ENCODE measurements at places on chromosomes 6 and 20.

DNA sequence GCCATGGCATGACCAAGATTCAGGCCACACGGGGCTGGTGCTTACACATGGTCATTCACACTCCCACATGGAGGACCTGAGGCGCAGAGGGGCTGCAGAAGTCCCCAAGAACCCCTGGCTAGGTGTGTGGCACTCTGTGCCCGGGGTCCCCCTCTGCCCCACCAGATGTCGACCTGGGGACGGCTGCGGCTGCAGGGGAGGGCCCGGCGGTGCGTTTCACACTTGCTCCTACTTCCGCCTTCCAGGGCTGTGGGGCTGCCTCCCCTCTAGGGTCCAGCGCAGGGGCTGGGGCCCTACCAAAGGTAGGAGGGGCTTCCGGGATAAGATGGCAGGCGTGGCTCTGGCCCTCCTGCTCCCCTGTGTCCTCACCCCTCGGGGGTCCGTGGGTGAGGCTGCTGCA is 81.1 kb upstream of the SLCO4A1 start:
- DNase-seq = no peak

DNA sequence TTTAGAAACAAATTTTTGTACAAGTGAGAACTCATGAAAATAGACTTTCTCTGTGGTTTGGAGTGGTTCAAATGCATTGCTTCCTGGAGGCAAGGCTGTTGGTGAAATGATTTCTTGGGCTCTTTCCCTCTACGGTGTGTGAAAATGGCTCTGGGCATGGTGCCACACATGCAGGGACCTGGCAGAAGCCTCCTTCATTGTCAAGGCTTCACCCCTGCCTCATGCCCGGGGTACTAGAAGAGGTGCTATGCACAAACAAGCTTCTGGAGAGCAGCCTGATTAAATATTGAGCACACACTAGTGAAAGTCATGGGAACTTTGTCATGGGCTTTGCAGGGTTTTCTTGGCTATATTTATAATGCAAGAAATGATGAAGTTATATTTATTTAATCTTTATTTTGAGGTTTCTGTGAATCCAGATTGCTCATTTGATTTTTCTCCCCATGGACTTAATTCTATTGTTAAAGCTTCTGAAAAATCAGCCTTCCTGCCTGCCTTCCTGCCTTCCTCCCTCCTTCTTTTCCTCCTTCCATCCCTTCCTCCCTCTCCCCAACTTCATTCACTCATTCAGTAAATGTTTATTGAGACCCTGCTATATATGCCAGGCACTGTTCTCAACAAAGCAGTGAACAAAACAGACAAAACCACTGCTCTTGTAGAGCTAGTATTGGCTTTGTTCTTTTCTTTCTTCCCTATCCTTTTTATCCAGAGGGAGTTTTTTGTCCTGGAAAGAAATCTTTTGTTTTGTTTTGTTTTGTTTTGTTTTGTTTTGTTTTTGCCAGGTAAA is 21.0 kb downstream of the C6orf89 start:
- no peak for DNase-seq

DNA sequence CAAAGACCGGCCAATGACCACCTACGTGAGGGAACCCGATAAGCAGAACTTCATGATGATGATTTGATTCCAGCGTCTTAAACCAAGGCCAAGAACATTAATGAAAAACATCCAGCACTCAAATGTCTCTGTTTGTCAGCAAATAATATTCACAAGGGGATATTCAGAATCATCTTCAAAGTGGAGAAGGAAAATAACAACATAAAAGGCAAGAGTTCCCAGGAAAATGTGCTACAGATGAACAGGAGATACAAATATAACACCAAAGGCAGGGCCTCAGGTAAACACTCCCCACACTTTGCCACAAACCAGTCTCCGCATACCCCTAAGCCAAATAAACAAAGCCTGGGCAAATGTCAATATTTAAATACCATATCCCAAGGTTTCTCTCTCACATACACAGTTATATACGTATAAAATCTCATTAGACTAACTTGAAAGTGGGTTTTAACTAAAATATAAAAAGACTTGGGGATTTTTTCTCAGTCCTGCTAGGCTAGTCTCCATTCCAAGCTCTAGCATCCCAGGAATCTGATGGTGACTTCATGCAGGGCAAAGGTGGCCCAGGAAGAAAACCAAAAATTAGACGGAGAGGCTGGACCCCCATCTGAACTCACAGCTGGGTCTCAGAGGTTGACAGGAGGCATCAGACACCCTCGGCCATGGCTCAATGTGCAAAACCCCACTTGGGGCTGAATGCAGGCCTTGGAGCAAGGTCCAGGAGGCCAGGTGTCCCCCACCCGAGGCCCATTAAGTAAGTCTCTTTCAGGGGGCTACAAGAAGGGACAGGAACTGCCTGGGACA is 32.1 kb downstream of the TRAM2 start:
- DNase-seq = no peak

GRCh38 chr6:35710241-35710847 is 21.6 kb upstream of the FKBP5 start:
- no peak for DNase-seq

GRCh38 chr6:127784468-127784867 is 116.4 kb downstream of the THEMIS start:
- no peak for DNase-seq

DNA sequence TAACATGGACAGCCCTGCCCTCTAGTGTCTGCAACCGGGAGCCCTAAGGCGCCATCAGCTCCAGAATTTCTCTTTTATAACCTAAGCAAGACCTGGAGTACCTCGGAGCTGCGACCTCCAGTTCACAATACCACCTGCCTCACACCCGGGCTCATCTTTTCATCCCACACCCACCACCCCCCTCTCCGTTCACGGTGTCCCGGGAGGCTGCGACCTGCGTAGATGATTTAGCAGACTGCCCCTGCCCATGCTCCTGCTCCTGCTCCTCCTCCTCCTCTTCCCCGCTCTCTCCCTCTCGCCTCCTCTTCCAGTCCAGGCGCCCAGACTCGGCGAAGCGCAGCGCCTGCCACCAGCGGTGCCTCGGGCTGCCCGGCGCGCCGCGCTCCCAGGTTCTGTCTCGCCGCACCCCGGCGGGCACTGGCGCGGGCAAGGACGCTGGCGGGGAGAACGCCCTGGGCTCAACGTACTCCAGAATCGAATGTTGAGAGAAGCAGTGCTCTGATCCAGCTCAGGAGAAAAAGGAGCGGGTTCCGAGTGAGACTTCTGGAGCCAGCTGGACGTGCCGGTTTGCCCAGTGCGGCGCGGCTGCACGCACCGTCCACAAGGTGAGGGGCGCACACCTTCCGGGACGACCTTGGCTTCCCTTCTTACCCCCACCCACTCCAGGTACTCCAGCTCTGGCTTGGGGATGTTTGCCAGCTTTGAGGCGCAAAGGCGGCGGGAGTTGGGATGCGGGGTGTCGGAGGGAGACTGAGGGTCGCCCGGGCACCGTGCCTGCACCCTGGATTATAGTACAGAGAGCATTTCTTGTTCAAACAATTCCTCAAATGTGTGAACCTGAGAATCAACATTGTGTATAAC is at the start of gene HTR1E:
Gene HTR1E (plus strand): TSS at position 310 of the 861 bp plus-strand sequence. CDS start 77,807 bp downstream, outside the sequence.
- no peak for DNase-seq

DNA sequence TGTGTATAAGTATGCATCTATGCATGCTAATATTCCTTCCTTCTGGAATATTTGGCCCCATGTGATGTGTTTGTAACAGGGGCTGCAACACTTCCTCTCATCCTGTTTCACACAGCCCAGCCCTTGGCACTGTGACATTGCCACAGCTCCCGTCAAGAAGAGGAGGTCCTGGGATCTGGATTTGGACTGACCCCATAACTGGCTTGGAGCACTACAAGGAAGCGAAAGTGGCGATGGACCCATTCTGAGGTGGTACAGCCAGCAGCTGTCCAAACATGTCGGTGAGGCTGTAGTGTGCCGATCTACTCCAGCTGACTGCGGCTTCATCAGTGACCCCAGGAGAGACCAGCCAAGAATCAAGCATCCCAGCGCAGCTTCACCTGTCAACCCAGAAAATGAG is 18.2 kb downstream of the SYNDIG1 start:
- DNase-seq = no peak

- no peak for DNase-seq
Observed at GRCh38 chr6:167985911-167986595, 11.4 kb upstream of the KIF25 start.

- no peak for DNase-seq
Observed at GRCh38 chr6:164408868-164409267, 900.5 kb downstream of the C6orf118 start.

DNA sequence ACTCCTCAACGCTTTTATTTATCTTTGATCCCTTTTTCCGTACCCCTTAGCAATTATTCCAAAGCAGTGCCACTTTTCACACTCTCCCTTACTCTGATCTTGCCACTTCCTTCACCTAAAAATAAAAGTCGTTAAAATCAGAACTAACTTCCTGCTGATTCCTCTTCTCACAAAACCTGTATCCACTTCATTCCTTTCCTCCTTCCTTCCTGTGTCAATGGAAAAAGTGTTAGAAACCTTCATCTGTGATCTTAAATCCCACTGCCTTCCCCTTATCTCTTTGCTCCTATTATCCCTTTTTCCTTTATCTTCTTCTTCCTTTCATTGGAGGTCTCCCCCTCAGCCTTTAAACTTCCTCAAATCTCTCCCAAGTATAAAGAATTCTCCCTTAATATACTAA is 49.2 kb downstream of the GOPC start:
- DNase-seq = no peak

DNA sequence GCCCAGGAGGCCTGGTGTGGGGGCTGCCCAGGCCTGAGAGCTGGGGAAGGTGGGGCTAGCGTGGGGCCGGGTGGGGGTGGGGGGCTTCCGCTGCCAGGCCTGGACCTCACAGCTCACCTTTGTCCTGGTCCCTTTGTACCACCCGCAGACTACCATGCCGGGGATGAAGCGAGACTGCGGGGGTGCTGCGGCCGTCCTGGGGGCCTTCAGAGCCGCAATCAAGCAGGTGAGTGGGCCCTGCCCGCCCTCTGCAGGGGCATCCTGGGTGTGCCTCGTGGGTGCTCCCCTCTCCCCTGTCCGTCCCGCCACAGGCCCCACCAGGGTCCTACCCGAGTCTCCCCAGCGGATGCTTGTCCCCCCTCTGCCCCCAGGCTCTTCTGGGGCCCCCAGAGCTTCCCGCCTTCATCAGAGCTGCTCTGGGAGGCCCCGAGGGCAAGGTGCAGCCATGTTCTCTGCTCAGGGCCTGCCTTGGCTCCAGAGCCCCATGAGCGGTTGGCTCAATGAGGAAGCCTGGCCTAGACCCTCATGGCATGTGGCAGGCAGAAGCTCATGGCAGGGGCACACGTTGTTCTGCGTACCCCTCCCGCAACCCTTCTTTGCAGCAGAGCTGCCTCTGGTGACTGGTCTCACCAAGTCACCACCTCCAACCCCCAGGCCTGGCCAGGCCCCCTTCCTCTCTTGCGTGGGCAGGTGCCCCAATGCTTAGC is 14.5 kb downstream of the NPEPL1 start:
- DNase-seq = peak; percentile 29

GRCh38 chr6:92688342-92688741 is 731.0 kb downstream of the EPHA7 start:
- no peak for DNase-seq

GRCh38 chr20:1020614-1021013 is 18.5 kb upstream of the RSPO4 start:
- DNase-seq = no peak

- no peak for DNase-seq
Observed at GRCh38 chr20:62206388-62206775, 13.7 kb downstream of the HRH3 start.

DNA sequence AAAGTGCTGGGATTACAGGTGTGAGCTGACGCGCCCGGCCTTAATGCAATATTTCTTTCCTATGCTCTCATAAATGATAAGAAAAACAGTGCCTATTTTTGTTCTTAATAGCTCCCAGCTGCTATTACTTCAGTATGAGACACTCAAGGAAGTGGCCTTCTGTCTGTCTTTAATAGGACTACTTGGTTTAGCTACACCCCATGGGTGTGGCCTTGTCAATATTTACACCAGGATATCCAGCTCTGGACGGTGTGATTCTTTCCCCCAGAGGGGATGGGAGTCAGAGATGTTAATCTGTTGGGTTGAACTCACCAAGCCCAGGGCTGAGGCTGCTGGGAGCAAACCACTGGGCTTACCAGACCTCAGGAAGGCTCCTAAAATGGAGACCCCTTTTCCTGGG is 134.2 kb downstream of the CEP57L1 start:
- DNase-seq = no peak

DNA sequence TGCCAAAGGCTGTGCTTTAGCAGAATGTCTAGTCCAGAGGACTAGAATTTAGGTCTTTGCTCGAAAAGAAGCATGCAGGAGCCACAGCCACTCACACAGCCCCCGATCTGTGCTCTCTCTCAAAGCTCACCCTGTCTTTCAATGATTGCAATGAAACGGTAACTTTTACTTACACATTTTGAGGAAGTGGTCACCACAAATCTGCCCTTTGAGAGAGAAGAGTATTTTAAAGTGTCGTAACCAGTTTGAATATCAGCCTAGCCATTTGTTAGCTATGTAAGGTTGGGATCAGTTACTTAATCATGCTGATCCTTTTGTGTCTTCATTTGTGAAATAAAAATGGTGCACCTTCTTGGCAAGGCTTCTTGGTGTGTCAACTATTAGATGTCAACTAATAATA is 209.0 kb downstream of the TFAP2A start:
- no peak for DNase-seq

- no peak for DNase-seq
Observed at GRCh38 chr6:151690768-151691562, 116.5 kb upstream of the ESR1 start.

DNA sequence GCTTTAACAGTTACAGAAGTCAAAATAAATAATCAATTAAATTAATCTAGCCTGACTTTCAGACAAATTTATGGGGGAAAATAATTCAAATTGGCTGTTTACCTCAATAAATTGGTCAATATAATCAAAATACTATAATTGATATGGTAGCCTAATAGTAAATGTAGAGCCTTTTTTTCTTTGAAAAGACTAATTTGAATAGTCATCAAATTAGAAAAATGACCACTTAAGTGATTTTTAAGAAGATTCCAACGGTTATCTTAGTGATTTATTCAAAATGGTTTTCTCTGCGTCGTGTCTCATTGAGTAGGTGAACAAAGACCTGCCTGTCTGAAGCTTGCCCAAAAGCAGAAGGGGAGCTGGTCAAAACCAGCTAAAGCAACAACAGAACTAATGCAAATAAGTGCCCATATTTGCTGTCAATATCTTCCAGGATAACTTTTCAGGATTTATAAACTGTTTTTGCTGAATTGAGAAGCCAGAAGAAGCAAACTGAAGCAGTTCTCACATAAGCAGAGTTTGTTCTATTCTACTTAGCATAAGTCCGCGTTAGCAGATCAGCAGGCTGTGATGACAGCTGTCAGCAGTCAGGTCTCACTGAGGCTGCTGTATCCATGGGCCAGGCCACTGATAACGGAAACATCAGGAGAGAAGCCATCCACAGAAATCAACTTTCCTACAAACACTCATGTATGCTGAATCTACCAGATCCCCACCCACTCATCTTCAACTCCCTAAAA is 7.0 kb downstream of the RCAN2 start:
- no peak for DNase-seq

DNA sequence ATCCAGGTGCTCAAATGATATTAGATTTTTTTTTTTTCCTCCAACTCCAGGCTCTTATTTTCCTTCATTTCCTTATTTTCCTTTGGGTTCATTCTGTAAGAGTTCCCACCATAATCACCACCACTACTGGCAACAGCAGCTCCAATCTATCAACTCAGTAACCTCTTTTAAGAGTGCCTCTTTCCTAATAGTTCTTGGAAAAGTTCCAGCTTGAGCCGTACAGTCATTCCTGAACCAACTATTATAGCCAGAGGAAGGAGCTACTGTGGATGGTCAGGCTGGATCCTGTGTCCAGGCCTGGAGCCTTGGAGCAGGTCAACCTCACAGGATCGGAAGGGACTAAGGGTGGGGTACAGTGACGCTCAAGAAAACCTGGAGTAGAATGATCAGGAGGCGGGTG is 4.2 kb upstream of the ANGPT4 start:
- no peak for DNase-seq

GRCh38 chr6:158647501-158647900 is 2.4 kb upstream of the SYTL3 start:
- no peak for DNase-seq

Measured in activated CD4-positive, CD25-positive, alpha-beta regulatory T cell treated with anti-CD3 and anti-CD28 coated beads, Interleukin-2, amount 50 U/mL, for 72 hours (primary cell).